ENCODE measurements at places on chromosomes 4 and X.

DNA sequence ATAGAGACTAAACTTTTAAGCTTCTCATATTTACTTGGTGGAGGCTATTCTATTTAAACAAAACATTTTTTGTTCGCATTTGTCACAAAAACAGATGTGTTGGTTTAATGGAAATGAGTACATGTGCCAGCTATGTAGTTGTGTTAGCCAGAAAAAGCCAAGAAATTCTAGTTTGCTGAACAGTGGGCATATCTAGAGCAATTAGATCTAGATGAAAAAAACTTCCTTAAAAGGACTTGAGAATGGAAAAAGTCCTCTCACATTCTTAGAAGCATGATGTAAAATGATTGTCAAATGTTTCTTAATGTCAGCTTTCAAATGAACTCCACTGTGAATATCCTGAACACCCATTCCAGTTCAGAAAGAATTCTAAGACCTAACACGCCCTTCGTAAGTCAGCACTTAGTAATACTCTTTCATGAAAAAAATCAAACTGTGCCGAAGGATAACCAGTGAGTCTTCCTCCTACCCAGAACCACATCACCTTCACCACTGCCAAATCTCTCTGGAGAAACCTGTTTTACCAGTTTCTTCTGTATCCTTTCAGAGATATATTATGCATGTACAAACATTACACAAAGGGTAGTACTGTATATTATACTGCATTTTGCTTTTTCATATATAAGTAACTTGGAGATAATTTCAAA is 28.2 kb downstream of the PHKA1 start:
- DNase-seq = no peak

GRCh38 chr4:153931804-153932203 is 142.9 kb upstream of the SFRP2 start:
- no peak for DNase-seq

GRCh38 chr4:158875026-158875425 is 106.2 kb downstream of the FNIP2 start:
- no peak for DNase-seq

GRCh38 chrX:16646366-16647138 is 3.4 kb upstream of the S100G start:
- DNase-seq = no peak

DNA sequence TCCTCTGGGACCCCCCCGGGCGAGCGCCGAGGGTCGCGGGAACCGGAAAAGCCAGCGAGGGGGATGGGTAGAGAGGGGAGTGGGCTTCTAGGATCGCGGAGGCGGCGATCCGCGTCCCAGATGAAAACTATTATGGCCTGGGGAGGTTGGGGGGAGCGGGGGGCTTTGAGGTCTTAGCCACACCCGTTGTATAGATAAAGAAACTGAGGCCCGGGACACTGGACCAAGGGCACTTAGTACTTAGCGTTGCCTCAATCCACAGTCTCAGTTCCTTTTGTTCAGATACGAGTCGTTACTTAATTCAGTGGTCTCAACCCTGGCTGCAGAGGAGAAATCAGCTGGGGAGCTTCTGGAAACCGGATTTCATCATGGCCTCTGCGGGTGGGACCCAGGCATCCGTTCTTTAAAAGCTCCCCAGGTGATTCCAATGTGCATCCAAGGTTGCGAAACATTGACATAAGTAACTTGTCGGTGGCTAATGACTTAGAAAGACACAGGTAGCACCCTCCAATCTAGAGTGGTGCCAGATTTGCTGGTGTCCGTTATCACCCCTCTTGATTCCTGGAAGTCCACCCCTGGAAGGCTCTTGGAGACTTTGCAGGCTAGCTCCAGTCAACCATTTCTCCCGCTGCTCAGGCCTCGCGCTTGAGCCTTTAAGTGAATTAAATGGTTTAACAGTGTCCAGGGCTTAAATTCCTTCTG is 90.7 kb downstream of the GEMIN8 start:
- no peak for DNase-seq

DNA sequence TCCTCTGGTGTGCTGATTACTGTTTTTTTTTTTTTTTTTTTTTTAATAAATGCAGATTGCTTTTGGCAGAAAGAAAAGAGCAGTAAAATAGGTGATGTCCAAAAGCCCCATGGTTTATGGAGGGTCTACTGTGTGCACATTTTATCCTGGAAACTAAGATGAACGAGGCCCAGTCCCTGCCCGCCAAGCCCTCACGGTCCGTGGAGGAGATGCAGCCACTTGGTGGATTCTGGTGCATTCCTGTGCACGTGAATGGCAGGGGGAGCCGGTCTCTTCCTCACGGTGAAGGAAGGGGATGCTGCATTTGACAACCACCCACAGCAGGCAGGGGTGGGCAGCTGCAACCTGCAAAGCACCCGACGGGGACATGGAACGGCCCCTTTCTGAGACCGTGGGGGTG is 100.2 kb upstream of the AFAP1 start:
- no peak for DNase-seq

DNA sequence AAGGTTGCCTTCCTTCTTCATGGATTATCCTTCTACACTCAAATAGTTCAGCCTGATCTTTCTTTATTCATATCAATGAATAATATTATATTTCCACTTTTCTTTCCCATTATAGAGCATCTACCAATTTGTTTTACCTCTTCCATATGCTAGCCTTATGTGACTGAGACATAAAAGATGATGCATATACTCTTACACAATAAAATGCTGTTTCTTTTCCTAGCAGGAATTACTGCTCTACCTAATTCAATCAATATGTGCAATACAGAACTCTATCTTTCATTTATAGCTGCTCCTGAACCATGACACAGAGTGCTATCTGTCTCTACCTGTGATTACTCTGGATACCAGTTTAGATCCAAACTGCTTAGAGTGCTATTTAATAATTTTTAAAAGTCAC is 2334.0 kb downstream of the PCDH7 start:
- DNase-seq = no peak

DNA sequence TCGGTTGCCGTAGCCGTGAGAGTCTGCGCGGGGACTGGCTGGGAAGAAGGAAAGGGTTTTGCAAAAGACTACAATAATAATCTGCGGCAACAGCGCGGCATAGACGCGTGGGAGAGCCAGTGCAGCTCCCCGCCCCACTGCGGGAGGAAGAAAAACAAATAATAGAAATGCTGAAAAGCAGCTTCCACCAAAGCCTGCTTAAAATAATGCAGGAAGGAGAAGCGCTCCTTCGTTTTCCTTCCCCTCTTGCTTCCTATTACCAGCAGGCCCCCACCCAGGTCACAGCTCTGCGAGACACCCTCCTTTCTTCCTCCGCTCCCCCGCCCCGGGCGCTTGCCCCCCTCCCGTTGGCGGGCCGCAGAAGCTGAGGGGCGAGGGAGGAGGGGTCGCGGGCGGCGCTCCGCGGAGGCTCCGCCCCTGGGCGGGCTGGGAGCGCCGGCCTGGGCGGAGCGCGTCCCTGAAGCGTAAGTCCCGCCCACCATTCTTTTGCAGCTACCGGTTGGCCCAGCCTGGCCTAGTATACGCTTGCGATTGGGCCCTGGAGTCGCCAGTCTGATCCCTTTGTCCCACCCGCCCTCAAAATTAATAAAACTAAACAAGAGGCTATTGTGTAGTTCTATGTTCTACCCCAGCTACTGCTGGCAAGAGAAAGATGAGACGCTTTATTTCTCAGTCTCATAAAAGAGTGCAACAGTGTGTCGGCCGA is 636 bp upstream of the AMOT start:
- DNase-seq = peak; percentile 55

GRCh38 chrX:20767346-20767745 is 500.6 kb upstream of the RPS6KA3 start:
- DNase-seq = no peak

- DNase-seq = no peak
Observed at GRCh38 chr4:18100657-18101056, 79.1 kb upstream of the LCORL start.

- DNase-seq = no peak
Observed at GRCh38 chrX:38363046-38363445, 10.6 kb downstream of the OTC start.

DNA sequence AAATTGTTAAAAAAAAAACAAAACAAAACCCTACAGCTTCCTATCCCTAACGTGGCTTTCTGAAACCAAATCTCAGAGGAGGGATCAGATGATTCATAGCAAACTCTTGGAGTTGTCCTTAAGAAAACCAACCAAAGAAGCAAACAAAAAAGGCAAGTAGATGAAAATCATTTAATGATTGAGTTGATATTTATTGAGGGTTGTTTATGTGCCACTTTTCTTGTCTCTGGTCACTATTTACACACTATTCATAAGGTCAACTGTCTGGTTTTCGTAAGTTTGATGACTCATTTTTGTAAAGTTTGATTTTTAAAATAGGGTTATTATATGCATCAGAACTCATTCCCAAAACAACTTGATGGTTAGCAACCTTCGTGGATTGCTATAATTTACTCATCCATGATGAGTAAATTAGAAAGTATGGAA is 133.4 kb downstream of the UNC5C start:
- DNase-seq = no peak

- DNase-seq = no peak
Observed at GRCh38 chrX:110222497-110223257, 95.2 kb downstream of the AMMECR1 start.

- no peak for DNase-seq
Observed at GRCh38 chr4:7790999-7791398, 148.7 kb downstream of the AFAP1 start.

DNA sequence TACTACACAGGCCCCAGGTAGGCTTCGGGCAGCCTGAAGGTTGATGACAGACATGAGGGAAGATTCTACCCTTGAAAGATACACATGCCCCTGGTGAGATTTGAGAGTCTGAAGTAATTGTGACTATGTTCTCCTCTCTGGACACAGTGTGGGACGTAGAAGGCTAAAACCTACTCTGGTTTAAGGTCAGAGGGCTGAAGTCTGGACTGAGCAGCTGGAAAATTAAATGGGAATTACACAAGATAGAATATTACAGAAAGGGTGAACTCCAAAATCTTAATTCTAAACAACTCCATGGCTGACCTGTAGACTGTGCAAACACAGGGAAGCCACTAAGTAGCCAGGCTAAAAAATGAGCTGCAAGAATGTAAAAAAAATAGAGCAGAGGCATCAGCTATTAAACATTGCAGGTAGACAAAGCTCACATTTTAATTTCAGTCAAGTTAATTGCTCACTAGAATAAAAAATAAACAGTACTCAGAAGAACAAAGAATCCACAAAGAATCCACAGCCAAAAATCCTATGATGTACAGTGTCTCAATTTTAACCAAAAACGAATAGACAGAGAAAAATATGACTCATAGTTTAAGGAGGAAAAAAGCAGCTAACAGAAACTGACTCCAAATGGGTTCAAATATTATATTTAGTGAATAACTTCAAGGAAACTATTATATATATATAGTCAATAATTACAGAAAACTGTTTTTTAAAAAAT is 170.4 kb downstream of the PCDH18 start:
- DNase-seq = no peak

- DNase-seq = no peak
Observed at GRCh38 chr4:165537028-165537648, 158.3 kb downstream of the CPE start.

- no peak for DNase-seq
Observed at GRCh38 chrX:2463973-2464676, 36.7 kb downstream of the DHRSX start.

- DNase-seq = no peak
Observed at GRCh38 chr4:94131212-94131611, 76.5 kb upstream of the SMARCAD1 start.

DNA sequence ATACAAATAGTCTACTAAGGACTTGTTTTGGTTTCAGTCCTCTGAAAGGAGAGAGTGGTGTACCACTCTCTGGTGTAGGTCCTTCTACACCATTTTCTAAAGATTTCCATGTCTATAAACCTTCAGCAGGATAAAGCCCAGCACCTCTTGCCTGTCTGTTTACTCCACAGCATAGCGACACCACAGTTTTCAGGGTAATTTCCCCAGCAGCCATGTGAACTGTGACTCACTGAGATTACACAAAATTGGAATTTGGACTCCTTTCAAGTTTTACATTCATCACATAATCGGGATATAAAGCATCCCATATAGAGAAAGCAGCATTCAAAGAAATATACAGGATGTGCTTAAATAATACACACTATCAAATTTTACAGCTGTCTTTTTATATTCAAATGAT is 229.6 kb downstream of the PRDM5 start:
- no peak for DNase-seq

DNA sequence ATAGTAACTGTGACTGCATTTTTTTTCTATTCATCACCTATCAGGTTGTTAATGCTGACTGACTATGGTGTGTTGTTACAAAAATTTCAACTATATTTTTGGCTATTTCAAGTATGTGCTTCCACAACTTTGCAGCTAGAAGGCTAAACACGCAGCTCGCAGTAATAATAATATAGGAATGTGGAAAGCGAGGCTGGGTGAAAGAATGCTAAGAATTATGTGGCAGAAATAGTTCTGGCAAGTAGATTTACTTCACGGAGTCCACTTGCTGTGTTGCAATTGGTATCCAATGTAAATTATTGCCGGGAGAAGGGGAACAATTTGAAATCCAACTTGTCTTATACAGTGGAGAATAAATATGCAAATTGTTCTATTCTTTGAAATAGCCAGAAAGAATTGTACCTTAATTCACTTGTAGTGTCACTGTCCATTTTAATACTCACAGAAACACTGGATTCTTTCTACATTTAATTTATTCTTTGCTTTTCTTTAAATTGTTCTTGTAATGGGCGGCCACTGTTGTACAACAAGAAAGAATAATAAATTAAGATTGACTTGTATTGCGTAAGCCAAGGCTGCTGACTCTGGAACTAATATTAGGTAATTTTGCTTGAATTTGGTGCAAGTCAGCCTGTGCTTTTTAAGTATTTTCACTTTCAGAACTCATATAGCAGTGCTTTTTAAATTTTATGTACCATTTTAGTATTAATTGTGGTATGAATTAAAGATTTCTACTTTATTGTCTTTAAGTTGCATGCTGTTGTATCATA is 154.9 kb downstream of the FRMPD4 start:
- no peak for DNase-seq

- DNase-seq = no peak
Observed at GRCh38 chr4:22476011-22476410, 39.9 kb downstream of the ADGRA3 start.

GRCh38 chrX:22220941-22221340 is 51.8 kb upstream of the CBLL2 start:
- no peak for DNase-seq

GRCh38 chr4:38176165-38176564 is 216.0 kb downstream of the PTTG2 start:
- no peak for DNase-seq

- DNase-seq = no peak
Observed at GRCh38 chr4:112994732-112995464, 54.6 kb upstream of the ANK2 start.

DNA sequence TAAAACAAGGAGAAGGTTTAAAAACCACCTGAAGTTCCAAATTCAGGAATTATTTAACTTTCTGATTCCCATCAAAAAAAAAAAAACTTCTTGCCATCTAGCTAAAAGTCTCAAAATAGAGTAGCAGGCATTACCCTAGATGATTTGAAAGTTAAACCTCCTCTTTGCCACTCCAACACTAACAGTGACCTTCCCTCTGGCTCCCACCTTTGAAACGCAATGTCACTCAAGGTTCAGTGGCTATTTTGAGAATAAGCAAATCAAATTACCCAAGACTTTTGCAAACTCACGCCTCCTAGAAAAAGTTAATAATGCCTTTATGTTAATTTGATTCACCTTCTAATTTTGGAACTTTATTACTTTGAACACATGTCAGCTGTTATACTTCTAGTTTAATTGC is 103.2 kb downstream of the ARHGAP6 start:
- DNase-seq = no peak

All from stimulated activated CD4-positive, alpha-beta T cell treated with anti-CD3 and anti-CD28 coated beads, TNF-alpha, amount 100 ng/mL, for 4 hours (primary cell).